SIG-M5 (cell line): ENCODE measurements at places on chromosomes 16 and 17.

DNA sequence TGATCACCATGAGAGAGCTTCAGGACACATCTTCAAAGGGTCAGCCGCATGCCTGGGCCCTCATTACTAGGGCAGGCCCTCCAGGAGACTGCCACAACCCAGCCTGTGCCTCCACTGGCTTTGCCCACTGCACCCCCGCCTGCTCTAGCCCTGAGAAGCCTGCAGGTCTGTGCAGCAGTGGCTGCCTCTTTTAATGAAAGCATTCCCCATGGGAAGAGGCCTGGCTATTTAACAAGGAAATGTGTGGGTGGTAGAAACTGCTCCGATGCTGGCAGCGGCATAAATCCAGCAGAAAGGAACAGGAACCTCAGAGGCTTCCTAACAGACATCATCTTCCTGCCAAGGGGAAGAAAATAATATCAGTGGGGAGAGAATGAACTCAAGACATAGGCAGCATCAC lies 375 bp upstream of the KRT32 start:
- DNase-seq, result no peak

- no peak for DNase-seq
Measured at GRCh38 chr16:900211-900610, 70.6 kb downstream of the LMF1 start.

DNA sequence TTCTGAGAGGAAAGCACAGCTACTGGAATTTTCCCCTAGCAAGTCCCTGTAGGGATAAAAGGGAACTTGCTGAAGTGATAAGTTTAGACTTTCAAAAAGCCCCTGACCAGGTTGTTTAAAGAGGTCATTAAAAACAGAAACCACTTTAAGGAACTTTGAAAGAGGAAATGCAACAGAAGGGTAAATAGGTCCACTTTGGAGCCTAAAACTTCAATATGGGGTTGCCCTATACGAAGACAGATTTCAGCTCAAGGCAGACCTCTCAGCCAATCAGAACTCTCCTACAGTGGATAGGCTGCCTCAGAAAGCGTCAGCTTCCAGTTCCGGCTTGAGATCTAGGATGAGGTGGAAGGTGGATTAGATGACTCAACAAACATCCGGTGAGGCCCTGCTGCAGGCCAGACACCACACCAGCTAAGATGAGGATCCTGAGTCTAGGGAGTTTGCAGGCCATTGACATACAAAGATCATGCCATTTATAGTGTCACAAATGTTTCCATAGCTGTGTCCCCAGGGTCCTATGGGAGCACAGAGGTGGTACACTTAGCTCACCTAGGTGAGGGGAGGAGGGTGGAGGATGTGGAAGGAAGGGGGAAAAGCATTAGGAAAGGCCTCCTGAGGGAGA lies 7.9 kb upstream of the MFSD6L start:
- peak; percentile 56 for DNase-seq

DNA sequence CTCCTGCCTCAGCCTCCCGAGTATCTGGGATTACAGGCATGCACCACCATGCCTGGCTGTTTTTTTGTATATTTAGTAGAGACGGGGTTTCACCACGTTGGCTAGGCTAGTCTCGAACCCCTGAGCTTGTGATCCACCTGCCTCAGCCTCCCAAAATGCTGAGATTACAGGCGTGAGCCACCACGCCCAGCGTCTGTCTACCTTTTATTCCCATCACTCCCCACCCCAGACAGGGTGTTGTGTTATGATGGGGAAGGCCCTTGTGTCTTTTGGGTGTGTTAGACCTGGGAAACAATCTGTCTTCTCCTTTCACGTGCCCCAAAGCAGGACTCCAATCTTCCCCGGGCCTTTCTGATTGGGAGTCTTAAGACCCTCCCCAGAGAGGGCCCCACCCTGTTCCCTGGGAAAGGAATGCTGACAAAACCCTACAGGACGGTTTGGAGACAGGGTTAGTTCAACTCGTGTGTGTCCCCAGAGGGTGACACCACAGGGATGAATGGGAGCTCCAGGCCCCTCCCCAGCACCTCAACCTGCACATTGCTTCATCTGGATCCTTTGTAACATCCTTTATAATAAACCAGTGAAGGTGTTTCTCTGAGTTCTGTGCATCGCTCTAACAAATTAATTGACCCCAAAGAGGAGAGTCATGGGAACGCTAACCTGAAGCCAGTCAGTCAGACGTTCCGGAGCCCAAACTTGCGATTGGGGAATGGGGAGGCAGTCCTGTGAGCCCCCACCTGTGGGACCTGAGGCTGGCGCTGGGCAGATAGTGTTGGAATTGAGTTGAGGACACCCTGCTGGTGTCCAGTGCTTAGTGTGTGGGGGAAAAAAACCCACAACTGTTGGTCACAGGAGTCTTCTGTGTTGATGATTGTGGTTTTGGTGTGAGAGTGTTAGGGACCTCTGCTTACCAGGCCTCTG lies 3.2 kb upstream of the ELOB start:
- no peak for DNase-seq

- DNase-seq, result peak; percentile 73
Measured at GRCh38 chr16:48188449-48189102, 32.8 kb upstream of the ABCC12 start.

GRCh38 chr16:52407778-52408177 lies 139.2 kb downstream of the TOX3 start:
- DNase-seq, result no peak

- DNase-seq, result no peak
Measured at GRCh38 chr17:31226950-31227349, 70.1 kb downstream of the OMG start.

DNA sequence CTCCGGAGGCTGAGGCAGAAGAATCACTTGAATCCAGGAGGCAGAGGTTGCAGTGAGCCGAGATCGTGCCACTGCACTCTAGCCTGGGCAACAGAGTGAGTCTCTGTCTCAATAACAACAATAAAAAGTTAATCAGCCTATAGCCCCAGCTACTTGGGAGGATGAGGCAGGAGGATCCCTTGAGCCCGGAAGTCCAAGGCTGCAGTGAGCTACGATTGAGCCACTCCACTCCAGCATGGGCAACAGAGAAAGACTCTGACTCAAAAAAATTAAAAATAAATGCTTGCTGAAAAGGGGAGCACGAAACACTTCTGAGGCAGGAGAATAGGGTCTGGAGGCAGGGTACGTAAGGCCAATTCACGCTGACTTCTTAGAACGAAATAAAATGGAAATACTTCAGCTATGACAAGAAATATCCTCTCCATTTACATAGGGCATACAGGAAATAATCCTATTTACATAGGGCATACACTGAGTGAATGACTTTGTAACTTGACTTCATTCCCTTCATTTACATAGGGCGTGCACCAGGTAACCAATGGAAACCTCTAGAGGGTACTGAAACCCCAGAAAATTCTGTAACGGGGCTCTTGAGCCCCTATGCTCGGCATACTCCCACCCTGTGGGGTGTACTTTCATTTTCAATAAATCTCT lies 3.2 kb upstream of the PRPSAP1 start:
- DNase-seq, result no peak

DNA sequence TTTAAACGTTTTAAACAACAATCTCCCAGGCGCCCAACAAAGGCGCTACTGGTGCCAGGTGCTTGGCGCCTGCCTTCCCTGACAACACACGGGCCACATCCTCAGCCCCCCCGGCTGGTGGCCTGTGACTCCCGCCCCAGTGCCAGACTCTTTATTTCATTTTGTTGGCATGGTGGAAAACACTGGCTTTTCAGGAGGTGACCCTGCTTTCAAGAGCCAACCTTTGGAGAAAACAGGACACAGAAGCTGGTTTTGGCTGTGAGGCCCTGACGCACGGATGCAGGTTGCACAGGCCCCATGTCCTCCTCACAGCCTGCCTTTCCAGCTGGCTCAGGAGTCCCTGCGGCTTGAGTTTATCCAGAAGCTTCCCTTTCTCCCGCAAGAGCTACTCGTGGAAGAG lies 100.0 kb downstream of the METRNL start:
- DNase-seq, result no peak

DNA sequence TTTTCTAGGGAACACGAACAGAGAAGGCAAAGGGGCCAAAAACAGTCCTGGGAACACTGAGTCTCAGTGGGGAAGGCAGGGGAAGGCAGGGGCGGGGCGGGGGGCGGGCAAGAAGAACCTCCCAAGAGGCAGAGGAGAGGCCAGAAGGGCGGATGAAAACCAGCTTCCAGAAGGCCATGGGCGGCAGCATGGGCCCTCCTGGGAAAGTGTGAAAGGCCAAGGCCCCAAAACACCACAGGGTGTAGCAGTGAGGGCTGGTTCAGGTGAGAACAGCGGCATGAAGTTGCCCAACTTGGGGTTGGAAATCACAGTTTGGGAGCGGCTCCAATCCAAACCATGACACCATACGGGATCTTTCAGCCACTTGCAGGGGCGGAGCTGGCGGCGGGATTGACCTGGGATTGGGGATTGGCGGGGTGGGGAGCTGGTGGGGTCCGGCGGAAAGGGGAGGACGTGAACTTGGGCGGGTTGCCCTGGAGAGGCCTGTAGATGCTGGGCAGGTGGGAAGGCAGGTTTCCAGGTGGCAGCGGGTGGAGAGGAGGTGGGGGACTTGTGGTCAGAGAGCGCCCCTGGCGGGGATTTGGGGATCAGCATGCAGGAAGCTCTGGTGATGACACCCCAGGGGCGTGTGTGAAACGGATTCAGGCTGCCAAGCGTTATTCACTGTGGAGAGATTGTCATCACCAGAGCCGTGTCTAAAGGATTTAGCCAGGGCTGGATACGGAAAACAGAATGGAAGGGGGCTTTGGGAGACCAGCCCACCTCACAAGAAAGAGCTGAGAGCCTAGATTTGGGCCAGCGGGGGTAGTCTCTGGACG lies 80.9 kb downstream of the ARHGAP23 start:
- DNase-seq, result no peak

GRCh38 chr17:48471817-48472410 lies 41.9 kb upstream of the SKAP1 start:
- no peak for DNase-seq

GRCh38 chr16:13480801-13481200 lies 439.2 kb upstream of the ERCC4 start:
- no peak for DNase-seq

DNA sequence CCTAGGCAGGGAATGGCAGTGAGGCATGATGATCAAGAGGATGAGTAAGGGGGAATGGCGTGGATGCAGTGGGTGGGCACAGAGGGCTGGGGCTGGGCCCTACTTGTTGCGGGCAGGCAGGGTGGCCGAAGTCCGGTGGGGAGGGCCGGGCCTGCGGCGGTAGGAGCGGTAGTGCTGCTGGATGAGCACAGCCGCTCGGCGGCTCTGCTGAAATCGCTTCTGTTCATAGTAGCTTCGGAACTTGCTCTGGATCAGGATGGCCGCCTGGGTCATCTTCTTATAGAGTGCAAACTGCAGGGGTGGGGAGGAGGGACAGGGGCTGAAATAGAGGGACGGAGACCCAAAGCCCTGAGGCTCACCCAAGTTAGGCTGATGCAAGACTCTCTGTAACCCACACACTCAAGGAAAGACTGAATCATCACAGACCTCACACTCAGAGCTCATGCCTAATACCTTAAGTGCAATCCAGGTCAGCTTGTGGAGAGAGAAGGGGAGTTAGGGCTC lies 1.5 kb upstream of the SPAG7 start:
- DNase-seq, result no peak

DNA sequence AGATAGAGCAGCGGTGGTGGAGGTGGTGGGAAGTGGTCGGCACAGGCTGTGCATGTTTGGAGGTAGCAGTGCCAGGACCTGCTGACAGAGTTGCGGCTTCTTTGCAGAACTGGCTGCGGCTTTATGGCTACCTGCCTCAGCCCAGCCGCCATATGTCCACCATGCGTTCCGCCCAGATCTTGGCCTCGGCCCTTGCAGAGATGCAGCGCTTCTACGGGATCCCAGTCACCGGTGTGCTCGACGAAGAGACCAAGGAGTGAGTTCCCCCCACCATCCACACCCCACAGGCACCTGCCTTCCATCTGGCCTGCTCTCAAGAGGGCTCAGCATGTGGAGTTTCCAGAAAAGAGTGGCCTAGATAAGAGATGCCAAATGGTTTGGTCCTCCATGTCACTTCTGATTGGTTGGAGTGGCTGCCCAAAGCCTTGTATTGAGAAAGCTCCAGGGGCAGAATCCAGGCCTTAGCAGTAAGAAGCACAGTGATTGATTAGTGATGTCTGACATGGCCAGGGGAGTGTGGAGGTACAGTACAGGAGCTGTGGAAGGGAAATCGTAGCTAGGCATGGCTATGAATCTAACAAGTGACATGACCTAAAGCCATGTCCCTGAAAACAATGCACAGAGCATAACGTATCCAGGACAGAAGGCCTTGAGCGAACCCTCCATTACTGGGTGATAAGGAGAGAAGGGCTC lies 12.0 kb downstream of the MMP15 start:
- no peak for DNase-seq

- no peak for DNase-seq
Measured at GRCh38 chr16:4407543-4408322, 8.7 kb downstream of the CORO7 start.

DNA sequence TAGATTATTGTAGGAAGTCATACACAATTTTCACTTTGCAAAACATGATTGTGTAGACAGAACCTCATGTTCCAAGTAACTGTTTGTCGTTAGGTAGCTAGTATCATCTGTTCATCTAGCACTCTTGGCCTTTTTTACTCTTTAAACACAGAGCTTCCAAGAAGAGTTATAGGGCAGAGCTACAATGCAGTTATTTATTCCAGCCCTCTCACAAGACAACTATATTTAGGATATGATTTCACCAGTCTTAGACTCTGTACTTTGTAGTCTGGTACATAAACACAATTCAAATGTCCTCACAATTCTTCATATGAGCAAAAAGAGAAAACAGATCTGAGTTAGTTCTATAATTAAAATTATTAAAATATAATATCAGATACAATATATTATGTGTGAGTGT lies 37.9 kb downstream of the KCNJ2 start:
- DNase-seq, result no peak

- DNase-seq, result no peak
Measured at GRCh38 chr17:76995387-76996105, 127.3 kb downstream of the MGAT5B start.

GRCh38 chr16:68954911-68955635 lies 111.7 kb downstream of the TANGO6 start:
- DNase-seq, result no peak

- DNase-seq, result no peak
Measured at GRCh38 chr16:73887911-73888310, 408.7 kb upstream of the PSMD7 start.

GRCh38 chr16:28155293-28155692 lies 56.5 kb downstream of the XPO6 start:
- no peak for DNase-seq

DNA sequence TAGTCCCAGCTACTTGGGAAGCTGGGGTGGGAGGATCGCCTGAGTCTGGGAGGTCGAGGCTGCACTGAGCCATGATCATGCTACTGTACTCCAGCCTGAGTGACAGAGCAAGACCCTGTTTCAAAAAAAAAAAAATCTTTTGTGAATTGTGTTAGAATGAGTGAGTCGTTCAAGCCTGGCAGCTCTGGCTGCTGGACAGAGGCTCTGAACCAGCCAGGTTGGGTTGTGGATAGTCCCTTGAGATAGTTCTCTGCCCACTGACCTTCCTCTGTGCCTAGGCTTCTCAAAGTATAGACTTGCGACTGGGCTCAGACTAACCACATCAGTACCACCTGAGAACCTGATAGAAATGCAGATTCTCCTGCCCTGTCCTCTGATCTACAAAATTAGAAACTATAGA lies 2.2 kb upstream of the KSR1 start:
- no peak for DNase-seq
